ENCODE measurements at places on chromosomes 6 and 20.

DNA sequence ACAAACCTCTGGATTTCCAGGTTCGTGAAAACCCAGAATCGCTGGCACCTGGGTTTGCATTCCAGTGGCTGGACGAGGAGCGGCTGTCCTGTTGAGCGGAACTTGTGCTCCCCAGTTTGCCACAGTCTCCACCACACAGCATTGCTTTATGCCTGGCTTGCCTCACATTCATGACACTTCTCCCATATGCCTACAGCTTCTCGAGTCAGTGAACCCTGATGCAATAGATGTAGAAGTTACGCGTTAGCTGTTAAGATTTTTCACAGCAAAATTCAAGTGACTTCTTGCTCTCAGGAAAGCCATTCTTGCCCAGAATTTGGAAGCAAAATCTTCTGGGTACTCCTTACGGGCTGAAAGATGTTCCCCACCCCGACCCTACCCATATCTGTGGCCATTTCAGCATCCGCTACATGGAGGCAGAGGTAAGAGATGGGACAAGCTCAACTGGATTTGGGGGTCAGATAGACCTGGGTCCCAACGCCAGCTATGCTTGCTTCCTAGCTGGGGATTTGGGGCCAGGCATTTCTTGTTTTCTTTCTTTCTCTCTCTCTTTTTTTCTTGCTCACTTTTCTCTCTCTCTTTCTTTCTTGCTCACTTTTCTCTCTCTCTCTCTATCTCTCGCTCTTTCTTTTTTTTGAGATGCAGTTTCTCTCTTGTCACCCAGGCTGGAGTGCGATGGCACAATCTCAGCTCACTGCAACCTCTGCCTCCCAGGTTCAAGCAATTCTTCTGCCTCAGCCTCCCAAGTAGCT is 12.4 kb upstream of the GDAP1L1 start:
- no peak for DNase-seq

GRCh38 chr20:51022803-51023616 is at the start of gene KCNG1:
KCNG1 (minus strand) TSS chr20:51023107; CDS start chr20:51010338, 12,769 bp downstream.
- DNase-seq: peak; percentile 62

DNA sequence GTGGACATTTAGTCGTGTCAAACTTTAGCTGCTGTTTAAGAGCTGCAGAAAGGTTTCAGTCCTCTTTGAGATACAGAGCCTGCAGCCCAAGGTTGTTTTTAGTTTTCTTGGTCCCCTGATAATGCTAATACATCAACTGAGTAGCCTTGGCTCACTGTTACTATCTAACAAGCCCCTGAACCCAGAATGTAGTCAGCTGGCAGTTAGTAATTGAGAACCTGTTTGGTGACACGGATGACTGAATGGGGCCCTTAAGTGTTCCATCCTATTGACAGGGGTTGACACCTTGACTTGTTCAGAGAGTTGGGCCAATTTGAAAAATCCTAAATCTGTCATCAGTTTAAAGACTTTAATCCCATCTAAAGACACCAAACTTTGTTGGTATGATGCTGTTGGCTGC is 2.8 kb downstream of the RTN4IP1 start:
- DNase-seq: no peak

DNA sequence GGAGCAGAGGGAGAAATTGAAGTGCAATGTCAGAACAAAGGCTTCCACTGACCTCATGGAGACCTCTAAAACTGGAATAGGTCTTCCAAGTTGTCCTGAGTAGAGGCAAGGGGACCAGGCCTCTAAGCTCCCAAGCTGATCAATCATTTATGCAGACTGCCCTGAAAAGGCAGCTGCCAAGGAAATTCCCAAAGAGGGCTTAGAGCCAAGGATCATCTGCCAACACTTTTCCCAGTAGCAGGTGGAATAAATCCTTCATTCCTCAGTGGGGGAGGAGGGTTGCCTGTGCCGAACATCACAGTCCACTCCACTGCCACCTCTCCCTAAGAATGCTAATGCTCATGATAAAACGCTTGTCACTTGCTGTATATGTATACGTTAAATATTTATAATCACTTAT is 29.3 kb upstream of the RALY start:
- DNase-seq: no peak

DNA sequence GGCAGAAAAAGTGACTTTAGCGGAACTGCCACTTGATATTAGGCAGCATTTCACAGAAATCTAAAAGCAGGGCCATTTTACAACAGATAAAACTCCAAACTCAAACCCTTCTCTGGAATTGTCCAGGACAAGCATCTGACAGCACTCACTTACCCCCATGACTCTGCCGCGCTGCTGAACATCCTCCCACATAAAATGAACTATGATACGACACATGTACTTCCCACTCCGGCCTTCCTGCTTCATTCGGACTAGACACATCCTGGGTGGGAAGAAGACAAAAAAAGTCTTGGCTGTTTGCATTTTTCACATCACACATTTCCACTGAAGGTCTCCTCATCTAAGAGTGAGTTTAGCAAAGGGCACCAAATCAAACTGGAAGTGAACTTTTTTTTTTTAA is 54.8 kb upstream of the FAM83C start:
- DNase-seq: no peak

DNA sequence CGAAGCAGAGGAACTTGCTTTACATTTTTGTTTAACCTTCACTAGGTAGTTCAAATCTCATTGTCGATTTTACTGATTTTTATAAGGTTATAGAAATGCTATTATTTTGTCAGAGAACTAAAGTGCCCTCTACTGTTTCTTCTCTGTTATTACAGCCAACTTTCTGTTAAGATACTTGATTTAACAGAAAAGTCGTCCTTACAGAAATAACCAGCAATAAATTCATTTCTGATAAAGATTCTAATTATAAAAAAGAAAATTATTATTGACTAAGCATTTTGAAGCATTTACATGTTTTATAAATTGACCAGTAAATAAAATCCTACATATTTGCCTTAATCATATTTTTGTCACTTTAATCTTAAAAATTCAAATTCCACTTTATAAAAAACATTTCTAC is 60.8 kb downstream of the OGFRL1 start:
- no peak for DNase-seq

GRCh38 chr20:15333170-15333569 is 995.8 kb upstream of the FLRT3 start:
- no peak for DNase-seq

DNA sequence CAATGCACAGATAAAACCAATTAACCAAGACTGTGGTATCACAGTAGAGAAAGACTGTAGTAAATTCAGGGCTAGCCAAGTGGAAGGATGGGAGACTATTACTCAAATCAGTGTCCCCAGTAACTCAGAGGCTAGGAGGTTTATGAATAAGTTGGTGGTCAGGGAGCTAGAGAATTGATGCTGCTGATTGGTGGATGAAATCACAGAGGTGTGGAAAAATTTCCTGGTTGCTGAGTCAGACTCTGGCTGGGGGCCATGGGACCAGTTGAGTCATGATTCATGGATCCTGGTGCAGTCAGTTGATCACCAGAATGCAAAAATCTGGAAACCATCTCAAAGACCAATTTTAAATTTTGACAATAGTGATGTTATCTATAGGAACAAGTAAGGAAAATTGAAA is 555.9 kb downstream of the C6orf118 start:
- no peak for DNase-seq

- DNase-seq: no peak
Observed at GRCh38 chr20:22584922-22585785, 782 bp upstream of the FOXA2 start.

GRCh38 chr20:62025394-62025793 is 40.3 kb downstream of the TAF4 start:
- DNase-seq: no peak

DNA sequence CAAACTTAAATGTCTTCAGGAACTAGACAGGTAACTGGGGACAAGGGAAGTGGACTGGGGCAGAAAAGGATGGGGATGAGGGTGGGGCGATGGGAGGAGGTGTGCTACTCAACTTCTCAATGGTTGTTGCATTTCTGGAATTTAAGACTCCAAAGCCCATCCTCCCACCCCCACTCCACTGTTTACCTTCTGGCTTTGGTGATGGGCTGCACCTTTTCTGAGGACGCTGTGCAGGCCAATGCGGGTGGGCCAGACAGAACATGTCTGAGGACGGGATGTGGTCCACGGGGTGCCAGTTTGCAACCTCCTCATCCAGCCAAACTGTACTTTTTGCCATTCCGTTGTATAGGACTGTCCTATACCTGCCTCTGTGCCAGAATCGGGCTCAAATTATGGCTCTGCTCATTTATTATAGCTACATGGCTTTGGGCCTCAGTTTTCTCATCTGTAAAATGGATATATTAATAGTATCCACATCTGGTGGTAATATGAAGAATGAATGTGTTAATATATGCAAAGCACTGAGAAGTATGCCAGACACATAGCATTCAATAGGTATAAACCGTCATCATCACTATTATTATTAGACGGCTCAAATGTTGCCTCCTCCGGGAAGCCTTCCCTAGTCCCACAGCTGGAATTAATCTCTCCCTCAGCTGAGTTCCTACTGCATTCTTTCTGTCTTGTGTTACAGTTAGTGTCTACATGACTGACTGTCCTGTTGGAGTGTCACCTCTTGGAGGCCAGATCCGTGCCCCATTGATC is 31.0 kb upstream of the VEGFA start:
- no peak for DNase-seq

DNA sequence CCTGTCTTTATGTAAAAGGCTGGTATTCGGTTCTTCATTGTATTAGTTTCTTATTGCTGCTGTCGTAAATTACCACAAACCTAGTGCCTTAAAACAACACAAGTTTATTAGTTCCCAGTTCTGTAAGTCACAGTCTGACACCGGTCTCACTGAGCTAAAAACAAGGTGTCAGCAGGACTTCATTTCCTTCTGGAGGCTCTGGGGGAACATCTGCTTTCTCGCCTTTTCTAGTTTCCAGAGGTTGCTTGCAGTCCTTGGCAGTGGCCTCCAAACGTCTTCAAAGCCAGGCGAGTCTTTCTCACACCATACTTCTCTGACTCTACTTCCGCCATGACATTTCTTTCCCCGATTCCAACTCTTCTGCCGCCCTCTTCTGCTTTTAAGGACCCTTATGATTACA is 43.0 kb upstream of the ZFAND3 start:
- DNase-seq: no peak

DNA sequence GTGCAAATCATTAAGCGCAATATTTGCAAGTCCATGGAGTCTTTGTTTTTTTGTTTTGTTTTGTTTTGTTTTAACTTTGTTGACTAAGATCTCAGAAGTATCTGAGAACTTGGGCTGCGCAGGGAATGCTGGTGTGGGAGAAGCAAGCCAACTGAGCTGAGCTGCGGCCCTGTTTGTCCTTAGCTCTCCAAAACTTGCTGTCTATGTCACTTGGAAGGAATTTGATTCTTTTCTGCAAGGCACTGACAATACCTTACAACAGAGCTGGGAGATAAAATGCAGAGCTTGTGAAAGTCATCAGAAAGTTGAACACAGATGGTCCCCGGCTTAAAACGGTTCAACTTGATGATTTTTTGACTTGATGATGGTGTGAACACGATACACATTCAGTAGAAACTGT is 5.4 kb downstream of the SLC22A23 start:
- DNase-seq: no peak

Data from natural killer cell treated with Interleukin-12 subunit alpha and Interleukin-12 subunit beta and Interleukin-15 and Interleukin-18, amount 100 ng/mL, for 72 hours (primary cell).